ENCODE measurements at places on chromosomes 16 and 17.

GRCh38 chr16:647173-647902 lies 1.8 kb upstream of the WDR90 start:
- no peak for DNase-seq

GRCh38 chr16:4709481-4709880 lies 16.1 kb downstream of the NUDT16L1 start:
- no peak for DNase-seq

GRCh38 chr16:65406116-65406515 lies 284.3 kb upstream of the CDH11 start:
- DNase-seq = no peak

- no peak for DNase-seq
Measured at GRCh38 chr16:11618107-11618717, 31.5 kb upstream of the LITAF start.

DNA sequence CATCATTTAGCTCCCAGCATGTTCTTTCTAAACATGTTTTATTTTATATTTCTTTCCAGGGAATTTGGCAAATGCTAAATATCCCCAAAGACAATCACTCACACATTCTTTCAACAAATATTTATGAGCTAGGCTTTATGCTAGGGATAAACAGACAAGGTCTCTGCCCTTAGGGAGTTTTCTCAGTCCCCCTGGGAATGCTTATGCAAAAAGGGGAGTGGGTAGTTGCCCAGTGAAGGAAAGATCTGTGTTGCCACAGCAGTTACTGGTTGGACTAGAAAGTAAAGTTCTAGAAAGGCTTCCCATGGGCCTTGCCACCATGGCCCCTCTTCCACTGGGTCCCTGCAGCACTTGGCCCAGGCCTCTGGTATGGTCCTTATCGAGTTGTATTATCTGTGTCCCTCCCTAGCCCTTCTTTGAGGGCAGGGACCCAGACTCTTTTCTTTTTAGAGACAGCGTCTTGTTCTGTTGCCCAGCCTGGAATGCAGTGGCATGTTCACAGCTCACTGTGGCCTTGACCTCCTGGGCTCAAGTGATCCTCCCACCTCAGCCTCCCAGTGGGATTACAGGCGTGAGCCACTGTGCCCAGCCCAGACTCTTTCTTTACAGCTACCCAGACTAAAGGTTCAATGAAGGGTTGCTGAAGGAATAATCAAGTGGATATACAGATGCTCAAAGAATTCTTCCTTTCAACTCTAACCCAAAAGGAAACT lies 78.0 kb downstream of the YPEL2 start:
- no peak for DNase-seq

DNA sequence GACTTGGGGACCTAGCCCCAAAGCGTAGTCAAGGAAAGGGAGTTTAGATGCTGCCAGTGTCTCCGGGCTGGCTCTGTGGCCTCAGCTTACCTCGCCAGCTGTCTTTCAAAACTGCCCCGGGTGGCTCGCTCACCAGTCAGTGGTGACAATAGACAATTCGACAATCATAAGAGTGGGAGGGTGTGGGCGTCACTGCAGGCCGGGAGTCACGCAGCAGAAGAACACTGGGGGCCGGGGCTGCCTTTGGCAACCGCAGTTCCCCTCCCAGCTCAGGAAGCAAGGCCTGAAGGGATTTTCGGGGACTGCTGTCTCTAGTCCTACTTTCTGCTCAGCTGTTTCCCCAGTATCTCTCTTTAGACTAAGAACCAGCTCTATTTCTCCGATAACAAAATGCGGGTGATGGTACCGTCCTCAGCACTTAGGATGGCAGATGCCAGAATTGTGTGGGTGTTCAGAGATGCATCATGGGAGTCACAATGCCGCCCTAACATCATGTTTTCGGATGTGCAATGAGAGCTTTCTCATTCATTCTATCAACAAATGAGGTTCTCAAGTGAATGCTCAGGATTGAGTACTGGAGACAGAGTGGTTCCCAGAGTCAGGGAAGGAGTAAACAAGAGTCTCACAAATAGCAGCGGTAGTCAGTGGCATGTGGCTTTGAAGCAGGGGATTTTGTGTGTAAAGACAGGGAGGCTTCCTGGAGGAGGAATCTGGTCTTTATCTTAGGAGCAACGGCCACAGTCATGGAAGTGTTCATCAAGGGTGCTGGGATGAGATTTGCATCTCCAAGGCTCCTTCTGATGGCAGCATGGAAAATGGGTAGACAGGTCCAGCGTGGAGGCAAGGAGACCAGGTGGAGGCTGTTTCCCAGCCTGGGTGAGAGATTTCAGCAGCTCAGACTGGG lies 93.1 kb downstream of the ZDHHC7 start:
- no peak for DNase-seq

DNA sequence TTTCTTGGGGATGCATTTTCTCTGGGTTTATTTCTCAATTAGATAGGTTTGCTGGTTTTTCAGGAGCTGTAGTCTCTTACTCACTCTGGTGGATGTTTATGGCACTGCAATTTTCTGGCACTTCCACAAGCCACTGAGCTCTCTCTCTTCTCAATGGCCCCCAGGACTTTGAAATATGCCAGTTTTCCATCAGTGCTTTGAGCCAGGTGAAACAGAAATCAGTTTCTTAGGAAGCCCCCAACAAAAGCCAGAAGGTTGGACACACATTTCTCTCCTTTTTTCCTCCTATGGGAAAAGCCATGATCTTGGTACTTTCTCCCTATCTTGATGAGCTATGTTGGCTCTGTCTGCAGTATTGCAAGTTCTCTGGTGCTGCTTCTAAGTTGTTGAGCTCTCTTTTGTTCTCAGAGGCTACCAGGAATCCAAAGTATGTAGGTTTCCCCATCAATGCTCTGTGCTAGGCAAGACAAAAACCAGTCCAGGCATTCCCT lies 90.7 kb upstream of the SMIM36 start:
- DNase-seq = no peak

- DNase-seq = no peak
Measured at GRCh38 chr17:78784352-78784751, 2.3 kb upstream of the CYTH1 start.

Measured in AG04449 (cell line).